Stimulated activated naive CD4-positive, alpha-beta T cell treated with Interleukin-2 at 50 U/mL for 16 hours (primary cell): ENCODE measurements at places on chromosomes 1 and 21.

- DNase-seq: no peak
Observed at GRCh38 chr21:42599962-42600361, 53.5 kb upstream of the PDE9A start.

DNA sequence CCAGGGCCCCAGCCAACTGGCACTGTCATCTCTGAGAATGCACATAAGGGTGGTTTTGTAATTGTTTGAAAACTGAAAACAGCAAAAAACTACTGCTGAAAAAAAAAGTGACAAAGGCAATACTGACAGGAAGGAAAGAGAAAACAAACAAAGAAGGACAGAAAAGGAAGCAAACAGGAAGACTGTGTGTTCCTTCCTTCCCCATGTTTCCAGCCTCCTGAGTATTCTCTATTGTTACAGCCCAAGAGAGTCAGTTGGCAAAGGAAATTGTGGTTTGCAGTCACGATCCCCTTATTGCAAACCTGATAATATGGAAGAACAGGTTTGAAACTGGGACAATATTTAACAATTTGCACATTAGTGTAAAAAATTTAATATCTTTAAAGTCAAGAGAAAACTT is 1177.6 kb downstream of the PLA2G4A start:
- DNase-seq: no peak

DNA sequence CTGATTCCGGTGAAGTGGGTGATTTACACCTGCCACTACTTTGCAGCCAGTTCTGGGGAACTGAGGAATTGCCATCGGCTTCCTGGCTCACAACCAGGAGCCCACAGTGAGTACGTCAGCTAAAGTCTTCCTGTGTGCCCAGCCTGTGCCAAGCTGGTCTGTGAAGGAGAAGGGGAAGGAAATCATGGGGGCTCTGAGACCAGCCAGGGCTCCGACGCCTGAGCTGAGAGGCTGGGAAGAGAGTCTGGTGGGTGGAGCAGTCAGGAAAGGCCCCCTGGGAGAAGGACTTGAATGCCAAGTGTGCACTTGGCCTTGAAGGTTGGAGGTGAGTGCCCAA is 1.2 kb downstream of the LURAP1 start:
- DNase-seq: no peak

- no peak for DNase-seq
Observed at GRCh38 chr1:107570768-107571167, 394.2 kb downstream of the VAV3 start.

DNA sequence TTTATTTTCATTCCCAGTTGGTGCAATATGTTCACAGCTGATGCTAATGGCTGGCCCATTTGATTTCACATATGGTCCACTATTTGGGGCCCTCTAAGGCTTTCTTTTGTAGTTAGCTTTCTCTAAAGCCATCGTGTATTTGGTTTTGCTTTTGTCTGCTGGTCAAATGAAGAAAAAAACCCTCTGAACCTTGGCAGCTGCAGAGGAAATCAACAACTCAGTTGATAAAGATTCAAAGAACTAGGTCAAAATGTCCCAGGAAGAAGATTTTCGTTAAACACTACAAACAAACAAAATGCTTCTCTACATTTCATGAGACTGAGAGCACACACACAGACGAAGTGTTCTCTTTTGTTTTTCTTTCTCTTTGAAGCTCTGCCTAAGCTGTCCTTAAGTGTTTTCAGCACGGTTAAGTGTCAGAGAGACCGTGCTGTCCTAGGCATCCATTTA is 655.0 kb downstream of the RWDD3 start:
- no peak for DNase-seq

DNA sequence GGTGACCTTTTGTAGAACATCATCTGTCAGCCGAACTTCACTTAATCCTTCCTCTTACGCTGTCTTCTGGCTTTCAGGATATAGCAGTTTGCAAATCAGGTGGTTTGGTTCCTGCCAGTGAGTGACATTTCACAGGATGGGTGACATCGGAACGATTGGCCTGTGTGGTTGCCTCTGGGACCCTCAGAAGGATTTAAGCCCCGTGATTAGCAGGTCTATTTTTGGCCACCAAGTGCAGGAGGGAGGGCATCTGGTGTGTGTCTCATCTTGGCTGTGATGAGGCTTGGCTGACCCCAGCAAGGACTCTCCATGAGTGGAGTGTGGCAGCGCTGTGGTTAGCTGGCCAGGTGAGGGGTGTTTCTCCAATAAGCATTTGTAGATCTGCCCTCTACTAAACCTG is 407.6 kb upstream of the VAMP3 start:
- no peak for DNase-seq

- DNase-seq: no peak
Observed at GRCh38 chr1:51673279-51673678, 56.4 kb downstream of the OSBPL9 start.

- no peak for DNase-seq
Observed at GRCh38 chr1:11463177-11463576, 15.8 kb upstream of the DISP3 start.

DNA sequence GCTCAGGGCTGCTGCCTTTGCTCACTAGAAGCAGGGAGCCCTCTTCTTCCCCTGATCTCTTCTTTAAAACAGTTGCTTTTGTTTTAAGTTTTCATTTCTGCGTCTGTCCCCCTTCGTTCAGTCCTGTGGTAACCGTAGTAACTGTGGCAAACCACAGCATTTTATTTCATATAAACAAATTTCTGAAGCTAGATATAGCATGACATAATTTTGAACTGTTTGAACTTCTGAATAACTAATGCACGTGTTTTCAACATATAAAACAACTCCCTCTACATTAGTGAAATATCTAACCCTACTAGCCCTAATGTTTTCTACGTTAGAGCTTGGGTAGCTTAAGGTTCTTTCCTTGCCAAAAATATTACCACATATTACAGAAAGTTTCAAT is 104.6 kb downstream of the DISP1 start:
- DNase-seq: no peak
